ENCODE measurements at places on chromosomes 3 and 15. TPM values are rescaled to one million over a fixed set of nuclear protein-coding genes. Genes with fewer than 3 reads are reported as not detected.

Gene PLOD2
- 88.5 TPM for total RNA-seq

Gene FRMD5
- 15.4 TPM for total RNA-seq

Gene KBTBD8
- 4.7 TPM for total RNA-seq

Gene NTRK3
- 7.1 TPM for total RNA-seq

Gene CCR3
- 0.94 TPM for total RNA-seq

Gene CFAP92
- total RNA-seq = not detected

Gene SLC6A1
- total RNA-seq = under 0.01 TPM

Gene TM4SF18
- 0.15 TPM for total RNA-seq

Gene RASL12
- total RNA-seq = 4.1 TPM

Gene TRIM71
- not detected for total RNA-seq

Gene SNURF
- 141 TPM for total RNA-seq

Gene GREM1
- 527 TPM for total RNA-seq

Gene ZNF501
- total RNA-seq = 5.5 TPM

Gene SLC24A5
- total RNA-seq = not detected

Gene CSPG5
- 0.12 TPM for total RNA-seq

Gene C3orf80
- 0.59 TPM for total RNA-seq

Gene MIX23
- total RNA-seq = 18.6 TPM

Gene MED12L
- total RNA-seq = 0.30 TPM

Gene GOLGA6L6
- not detected for total RNA-seq

Gene TTLL13
- not detected for total RNA-seq

Gene SLCO2A1
- total RNA-seq = not detected

Gene IGDCC3
- not detected for total RNA-seq

Gene GRM2
- total RNA-seq = 0.12 TPM

Gene AHSG
- total RNA-seq = not detected
